Hepatocyte (in vitro differentiated cells): ENCODE measurements at places on chromosomes 13 and 19. TPM values are rescaled to one million over a fixed set of nuclear protein-coding genes. Genes with fewer than 3 reads are reported as not detected.

The ZNF426 gene
- polyA plus RNA-seq: 10.4 and 14.0 TPM in 2 replicates

The TMEM238 gene
- 29.6 and 39.2 TPM in 2 replicates for polyA plus RNA-seq

The CDC42EP5 gene
- polyA plus RNA-seq: 71.2 and 71.5 TPM in 2 replicates

GRCh38 chr13:40070357-40070756, 414.9 kb downstream of the COG6 start:
- H3K4me1 ChIP-seq: no peaks in the 10 kb centered on the region
- H3K36me3 ChIP-seq: no peaks in the 10 kb centered on the region
- no peak for DNase-seq
- no peak overlapping the region for H3K4me3 ChIP-seq
- H3K27me3 ChIP-seq: no peaks in the 10 kb centered on the region
- no peak overlapping the region for H3K27ac ChIP-seq

DNA sequence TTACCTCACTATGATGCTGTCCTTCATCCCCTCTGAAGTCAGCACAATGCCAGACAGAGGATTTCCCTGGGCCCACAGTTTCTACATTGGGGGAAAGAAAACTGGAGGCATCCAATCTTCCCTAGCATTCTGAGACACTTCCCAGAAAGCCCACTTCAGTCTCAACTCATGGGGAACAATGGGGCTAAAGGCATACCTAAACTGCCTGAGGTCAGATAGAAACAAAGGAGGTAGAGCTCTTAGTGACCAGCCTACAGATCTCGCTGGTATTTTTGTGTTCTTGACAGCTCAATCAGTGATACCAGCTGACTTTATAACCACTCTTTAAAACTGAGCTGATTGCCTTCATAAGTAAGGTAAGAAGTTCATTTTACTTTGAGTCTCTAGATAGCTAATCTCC, 881.0 kb upstream of the GPC6 start:
- H3K36me3 ChIP-seq: no peaks in the 10 kb centered on the region
- no peak overlapping the region for H3K27ac ChIP-seq
- no peak overlapping the region for H3K4me3 ChIP-seq
- H3K4me1 ChIP-seq: no peaks in the 10 kb centered on the region
- no peak for DNase-seq

DNA sequence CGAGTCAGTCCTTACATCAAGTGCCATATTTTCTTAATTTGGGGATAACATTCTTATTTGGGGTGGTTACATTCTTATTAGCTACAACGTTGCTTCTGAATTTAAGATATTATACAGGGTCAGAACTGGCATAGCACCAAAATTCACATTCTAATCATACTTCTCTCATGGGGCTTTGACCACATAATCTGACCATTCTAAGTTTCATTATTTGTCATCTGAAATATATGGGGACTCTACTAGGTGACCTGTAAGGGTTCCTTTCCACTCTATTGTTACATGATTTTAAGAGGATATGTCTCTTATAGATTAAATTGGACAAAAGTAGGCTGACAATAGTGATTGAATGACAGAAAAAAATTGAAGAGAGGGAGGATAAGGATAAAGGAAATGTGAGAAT, 536.5 kb downstream of the KCTD12 start:
- no peaks in the 10 kb centered on the region for H3K36me3 ChIP-seq
- H3K27ac ChIP-seq: no peak overlapping the region
- DNase-seq: no peak
- no peaks in the 10 kb centered on the region for H3K27me3 ChIP-seq
- H3K4me3 ChIP-seq: no peak overlapping the region

DNA sequence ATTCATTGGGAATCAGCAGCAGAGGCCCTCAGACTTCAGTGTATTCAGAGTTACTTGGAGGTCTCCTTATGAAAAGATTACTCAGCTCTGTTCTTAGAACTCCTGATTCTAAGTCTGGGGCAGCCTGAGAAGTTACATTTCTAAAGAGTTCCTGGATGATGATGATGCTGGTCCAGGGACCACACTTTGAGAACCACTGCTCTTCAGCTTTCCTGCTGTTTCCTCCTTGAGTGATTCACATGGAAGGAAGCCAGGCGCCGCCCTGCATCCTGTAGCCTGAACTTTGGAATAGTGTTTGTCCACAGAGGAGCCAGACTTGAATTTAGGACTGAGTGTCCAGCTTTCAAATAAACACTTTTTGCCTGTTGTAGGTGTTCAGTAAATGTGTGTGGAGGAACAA, 2.9 kb downstream of the CEBPG start:
- peak overlapping the region; percentile 99 for H3K27ac ChIP-seq
- H3K27me3 ChIP-seq: no peaks in the 10 kb centered on the region
- no peaks in the 10 kb centered on the region for H3K36me3 ChIP-seq
- H3K4me1 ChIP-seq: peaks cover 42% of the 10 kb centered on the region
- H3K4me3 ChIP-seq: no peak overlapping the region

DNA sequence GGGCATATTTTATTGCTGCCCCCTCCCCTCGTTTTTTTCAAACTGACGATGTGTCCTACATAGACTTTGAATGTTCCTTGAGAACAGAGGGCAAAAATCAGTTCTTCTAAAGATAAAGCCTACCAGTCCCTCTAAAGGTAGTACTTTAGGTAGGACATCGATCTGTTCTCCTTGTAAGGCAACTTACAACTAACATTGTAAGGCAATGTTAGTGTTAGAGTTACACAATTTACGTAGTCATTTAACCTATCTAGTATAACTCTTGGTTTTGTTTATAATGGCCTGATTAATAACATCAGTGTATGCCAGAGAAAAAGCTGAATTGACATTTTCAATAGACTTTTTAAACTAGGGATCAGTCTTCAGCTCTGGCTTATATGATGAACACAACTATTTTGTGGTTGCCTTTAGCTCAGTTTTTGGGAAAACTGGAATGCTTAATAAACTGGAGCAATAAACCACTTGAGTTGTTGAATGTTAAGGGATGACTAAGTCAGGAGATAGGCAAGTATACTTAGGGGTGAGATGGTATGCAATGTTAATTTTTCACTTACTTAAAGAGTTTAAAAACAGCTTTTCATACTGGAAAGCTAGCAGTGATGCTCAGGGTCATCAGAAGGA, 2.2 kb downstream of the NDFIP2 start:
- H3K36me3 ChIP-seq: peaks cover 3% of the 10 kb centered on the region
- no peaks in the 10 kb centered on the region for H3K27me3 ChIP-seq
- DNase-seq: no peak
- peak overlapping the region; percentile 69 for H3K4me3 ChIP-seq
- H3K4me1 ChIP-seq: peaks cover 35% of the 10 kb centered on the region

- no peaks in the 10 kb centered on the region for H3K4me1 ChIP-seq
- DNase-seq: peak; percentile 23
- no peak overlapping the region for H3K4me3 ChIP-seq
- H3K36me3 ChIP-seq: no peaks in the 10 kb centered on the region
- no peak overlapping the region for H3K27ac ChIP-seq
Observed at GRCh38 chr19:21482863-21483276, 22.5 kb upstream of the ZNF429 start.
